Activated CD8-positive, alpha-beta memory T cell treated with anti-CD3 and anti-CD28 coated beads, Interleukin-2, amount 10 ng/mL, durations not matched to agents 7 days and 5 days (primary cell): ENCODE measurements at places on chromosomes 1 and 21.

- no peak overlapping the region for H3K4me3 ChIP-seq
- peaks cover 12% of the 10 kb centered on the region for H3K36me3 ChIP-seq
- peaks cover 33% of the 10 kb centered on the region for H3K4me1 ChIP-seq
- H3K27ac ChIP-seq: no peak overlapping the region
Observed at GRCh38 chr1:174194461-174194860, 35.1 kb downstream of the RABGAP1L start.

DNA sequence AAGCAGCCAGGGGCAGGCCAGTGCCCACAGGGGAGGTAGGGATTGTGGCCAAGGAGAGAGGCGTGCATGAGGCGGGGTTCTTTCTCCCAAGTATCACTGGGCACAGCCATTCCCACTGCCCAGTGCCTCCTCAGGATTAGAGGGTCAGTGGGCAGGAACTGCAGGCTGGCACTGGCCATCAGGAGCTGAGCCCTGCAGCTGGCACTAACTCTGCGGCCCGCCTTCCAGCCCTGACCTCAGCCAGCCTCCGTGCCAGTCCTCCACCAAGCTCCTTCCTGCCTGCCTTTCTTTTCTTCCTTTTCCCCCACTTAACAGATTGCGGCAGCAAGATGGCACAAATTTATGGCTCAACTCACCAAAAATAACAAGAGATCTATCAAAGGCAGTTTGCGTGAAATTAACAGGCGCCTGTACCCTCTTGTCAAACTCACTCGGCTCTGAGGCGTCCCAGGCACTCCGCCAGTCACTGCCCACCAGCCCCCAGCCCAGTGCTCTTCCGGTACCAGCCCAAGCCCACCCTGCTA is 11.1 kb downstream of the ADGRB2 start:
- no peak for DNase-seq
- H3K4me1 ChIP-seq: peaks cover 43% of the 10 kb centered on the region
- no peak overlapping the region for H3K27ac ChIP-seq
- H3K4me3 ChIP-seq: no peak overlapping the region
- H3K36me3 ChIP-seq: no peaks in the 10 kb centered on the region

GRCh38 chr1:230507666-230508402 is 81.7 kb upstream of the PGBD5 start:
- H3K4me1 ChIP-seq: peaks cover 6% of the 10 kb centered on the region
- H3K4me3 ChIP-seq: no peak overlapping the region
- no peak overlapping the region for H3K27ac ChIP-seq
- H3K27me3 ChIP-seq: peaks cover 11% of the 10 kb centered on the region
- DNase-seq: no peak

- H3K27ac ChIP-seq: no peak overlapping the region
- DNase-seq: peak; percentile 40
- peaks cover 40% of the 10 kb centered on the region for H3K4me1 ChIP-seq
- H3K36me3 ChIP-seq: peaks cover 9% of the 10 kb centered on the region
- peaks cover 16% of the 10 kb centered on the region for H3K27me3 ChIP-seq
- no peak overlapping the region for H3K4me3 ChIP-seq
Observed at GRCh38 chr1:212638492-212639151, 30.1 kb downstream of the ATF3 start.

GRCh38 chr1:168653567-168653966 is 75.4 kb downstream of the DPT start:
- no peak overlapping the region for H3K4me3 ChIP-seq
- H3K27me3 ChIP-seq: peaks cover 11% of the 10 kb centered on the region
- no peaks in the 10 kb centered on the region for H3K4me1 ChIP-seq
- H3K36me3 ChIP-seq: no peaks in the 10 kb centered on the region
- no peak for DNase-seq

- no peaks in the 10 kb centered on the region for H3K27me3 ChIP-seq
- H3K4me1 ChIP-seq: no peaks in the 10 kb centered on the region
- no peak overlapping the region for H3K4me3 ChIP-seq
- DNase-seq: no peak
- H3K36me3 ChIP-seq: no peaks in the 10 kb centered on the region
Observed at GRCh38 chr1:78104322-78104721, 58.6 kb downstream of the GIPC2 start.

GRCh38 chr1:36349839-36350238 is 26.4 kb upstream of the EVA1B start:
- peaks cover 12% of the 10 kb centered on the region for H3K36me3 ChIP-seq
- no peaks in the 10 kb centered on the region for H3K27me3 ChIP-seq
- peaks cover 21% of the 10 kb centered on the region for H3K4me1 ChIP-seq
- H3K4me3 ChIP-seq: no peak overlapping the region

DNA sequence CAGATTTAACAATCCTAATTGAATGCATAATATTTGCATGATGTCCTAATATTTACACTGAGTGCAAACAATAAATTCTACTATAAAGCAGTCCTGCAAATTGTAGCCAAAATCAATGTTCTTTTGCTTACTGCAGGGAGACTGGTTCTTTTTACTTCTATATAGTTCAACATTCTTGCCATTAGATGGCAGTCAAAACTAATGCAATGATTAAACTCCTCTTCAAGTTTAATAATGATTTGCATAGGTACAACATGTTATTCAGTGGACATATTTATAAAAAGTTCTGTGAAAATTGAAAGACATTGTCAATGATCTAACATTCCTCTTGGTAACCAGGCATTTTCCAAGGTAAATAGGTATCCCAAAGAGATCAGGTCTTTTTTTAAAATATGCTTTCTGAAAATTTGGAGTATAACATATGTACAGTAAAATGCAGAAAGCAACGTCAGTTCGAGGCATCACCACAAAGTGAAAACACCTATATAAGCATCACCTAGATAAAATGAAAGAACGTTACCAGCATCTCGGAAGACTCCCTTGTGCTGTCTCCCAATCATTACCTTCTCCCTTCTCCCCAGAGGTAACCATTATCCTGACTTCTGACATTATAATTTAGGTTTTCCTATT is 9.8 kb upstream of the FNBP1L start:
- H3K27me3 ChIP-seq: peaks cover 56% of the 10 kb centered on the region
- H3K27ac ChIP-seq: no peak overlapping the region
- H3K4me3 ChIP-seq: no peak overlapping the region
- no peaks in the 10 kb centered on the region for H3K36me3 ChIP-seq
- no peaks in the 10 kb centered on the region for H3K4me1 ChIP-seq
- no peak for DNase-seq
